ENCODE measurements at places on chromosomes 6 and 20. TPM values are rescaled to one million over a fixed set of nuclear protein-coding genes. Genes with fewer than 3 reads are reported as not detected.

RIN2 gene
- total RNA-seq: not detected

DNA sequence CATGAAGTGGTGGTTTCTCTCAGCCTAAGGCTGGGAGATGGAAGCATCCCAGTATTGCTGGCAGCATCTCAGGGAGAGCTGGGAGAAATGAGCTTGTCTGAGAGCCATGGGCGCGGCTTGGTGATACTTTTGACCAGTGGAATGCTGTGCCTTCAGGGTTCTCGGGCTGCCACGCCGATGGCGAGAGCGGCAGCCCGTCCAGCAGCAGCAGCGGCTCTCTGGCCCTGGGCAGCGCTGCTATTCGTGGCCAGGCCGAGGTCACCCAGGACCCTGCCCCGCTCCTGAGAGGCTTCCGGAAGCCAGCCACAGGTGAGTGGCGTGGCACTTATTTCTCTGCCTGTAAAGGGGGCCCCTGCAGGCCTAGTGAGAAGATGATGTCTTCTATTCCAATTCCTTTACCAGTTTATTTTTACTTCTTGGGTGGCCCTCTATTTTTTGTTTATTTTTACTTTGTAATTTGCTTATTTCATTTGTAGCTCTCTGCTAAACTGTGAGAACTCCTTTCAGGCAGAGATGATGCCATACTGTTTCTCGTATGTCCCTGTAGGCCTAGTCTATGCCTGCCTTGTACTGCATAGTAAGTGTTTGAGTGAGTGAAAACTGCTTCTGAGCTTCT lies 71.7 kb downstream of the ASXL1 start:
- H3K4me1 ChIP-seq: peaks cover 12% of the 10 kb centered on the region
- DNase-seq: no peak
- H3K36me3 ChIP-seq: peaks cover 34% of the 10 kb centered on the region
- H3K27me3 ChIP-seq: no peaks in the 10 kb centered on the region

DNA sequence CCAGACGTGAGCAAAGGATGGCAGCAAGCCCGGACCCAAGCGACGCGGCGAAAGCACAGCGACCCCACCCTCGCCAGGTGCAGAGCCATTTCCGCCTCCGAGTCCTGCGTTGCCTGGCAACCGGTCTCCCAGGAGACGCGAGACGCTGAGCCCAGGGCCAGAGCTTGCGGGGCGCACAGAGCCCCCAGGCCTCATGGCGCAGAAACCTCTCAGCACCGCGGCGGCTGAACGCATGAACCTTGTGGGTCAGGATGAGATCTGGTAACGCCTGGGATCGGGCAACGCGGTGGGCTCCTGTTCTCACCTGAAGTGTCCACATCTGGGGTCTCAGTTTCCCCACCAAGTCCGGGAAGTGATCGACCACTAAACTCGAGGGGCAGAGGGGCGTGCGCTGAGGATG lies 77.7 kb downstream of the ANKRD60 start:
- no peaks in the 10 kb centered on the region for H3K36me3 ChIP-seq
- H3K27me3 ChIP-seq: peaks cover 46% of the 10 kb centered on the region

APOM gene
- total RNA-seq: 1.3 TPM

ENPP1 gene
- 1.0 TPM for total RNA-seq

GRCh38 chr6:114121913-114122662 lies 151.1 kb upstream of the HDAC2 start:
- H3K27ac ChIP-seq: no peak overlapping the region
- H3K27me3 ChIP-seq: no peaks in the 10 kb centered on the region
- no peaks in the 10 kb centered on the region for H3K4me1 ChIP-seq
- no peak overlapping the region for H3K4me3 ChIP-seq
- no peak for DNase-seq
- H3K36me3 ChIP-seq: no peaks in the 10 kb centered on the region

- no peaks in the 10 kb centered on the region for H3K4me1 ChIP-seq
- H3K4me3 ChIP-seq: no peak overlapping the region
- no peaks in the 10 kb centered on the region for H3K27me3 ChIP-seq
- peaks cover 7% of the 10 kb centered on the region for H3K36me3 ChIP-seq
- no peak for DNase-seq
- H3K27ac ChIP-seq: no peak overlapping the region
Measured at GRCh38 chr20:8693709-8694108, 375.2 kb upstream of the PLCB4 start.

OOEP gene
- total RNA-seq: not detected

DNA sequence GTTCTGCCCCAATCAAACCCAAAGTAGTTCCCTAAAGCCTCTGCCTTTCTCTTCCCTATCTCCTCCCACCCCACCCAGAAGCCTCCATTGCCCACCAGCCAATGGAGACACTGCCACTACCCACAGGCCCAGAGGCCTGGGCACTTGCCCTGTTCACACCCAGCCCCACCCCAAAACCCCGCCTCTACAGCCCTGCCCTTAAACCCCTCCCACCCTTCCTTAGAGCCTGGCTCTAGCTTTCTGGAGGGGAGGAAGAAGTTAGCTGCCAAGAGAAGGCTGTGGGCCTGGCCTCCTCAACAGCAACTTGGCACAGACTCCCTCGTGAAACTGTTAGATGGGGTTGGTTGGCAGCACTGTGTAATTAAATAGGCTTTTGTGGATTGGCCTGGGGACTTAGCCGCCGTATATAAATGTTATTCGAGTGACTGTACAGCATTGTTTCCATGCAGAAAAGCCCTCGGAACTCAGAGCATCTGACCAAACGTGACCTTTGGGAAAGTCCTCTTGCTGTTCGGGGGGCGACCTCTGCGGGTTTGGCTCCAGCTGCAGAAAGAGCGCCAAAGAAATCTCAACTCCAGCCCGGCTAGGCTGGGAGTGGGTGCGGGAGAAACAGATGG lies 31.4 kb downstream of the COL11A2 start:
- peaks cover 10% of the 10 kb centered on the region for H3K4me1 ChIP-seq
- peak overlapping the region; percentile 85 for H3K4me3 ChIP-seq
- no peak overlapping the region for H3K27ac ChIP-seq
- H3K27me3 ChIP-seq: peaks cover 5% of the 10 kb centered on the region
- no peaks in the 10 kb centered on the region for H3K36me3 ChIP-seq
- DNase-seq: no peak
